ENCODE measurements at places on chromosomes 2 and 18. TPM values are rescaled to one million over a fixed set of nuclear protein-coding genes. Genes with fewer than 3 reads are reported as not detected.

The CSRNP3 gene
- polyA plus RNA-seq = 9.9 TPM

The TRIM43 gene
- 0.20 TPM for polyA plus RNA-seq

The SLC5A7 gene
- polyA plus RNA-seq = 0.83 TPM

The COPS7B gene
- polyA plus RNA-seq = 58.5 TPM

The STAMBP gene
- polyA plus RNA-seq = 57.6 TPM

GRCh38 chr2:69572641-69573040, 70.9 kb downstream of the AAK1 start:
- no peak for DNase-seq

DNA sequence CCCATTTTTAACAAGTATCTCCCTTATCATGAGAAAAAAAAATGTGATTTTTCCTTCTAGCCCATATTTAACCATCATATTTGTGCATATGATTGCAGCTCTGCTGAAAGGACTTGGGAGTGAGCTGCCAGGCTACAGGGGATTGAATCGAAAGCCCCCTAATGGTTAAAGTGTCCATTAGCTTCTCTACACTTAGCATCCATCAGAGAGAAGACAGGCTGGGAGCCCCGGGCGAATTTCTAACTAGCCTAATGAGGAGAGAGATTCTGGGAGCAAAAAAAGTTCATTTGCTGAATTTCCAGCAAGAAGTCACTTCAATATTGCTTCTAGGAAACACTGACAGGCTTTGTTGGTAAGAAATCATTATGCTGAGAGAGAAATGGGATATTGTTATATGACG, 848.8 kb downstream of the TDRD15 start:
- no peak for DNase-seq

- peak; percentile 35 for DNase-seq
These were observed 167.0 kb downstream of the NDUFA10 start for GRCh38 chr2:239858179-239858578.

DNA sequence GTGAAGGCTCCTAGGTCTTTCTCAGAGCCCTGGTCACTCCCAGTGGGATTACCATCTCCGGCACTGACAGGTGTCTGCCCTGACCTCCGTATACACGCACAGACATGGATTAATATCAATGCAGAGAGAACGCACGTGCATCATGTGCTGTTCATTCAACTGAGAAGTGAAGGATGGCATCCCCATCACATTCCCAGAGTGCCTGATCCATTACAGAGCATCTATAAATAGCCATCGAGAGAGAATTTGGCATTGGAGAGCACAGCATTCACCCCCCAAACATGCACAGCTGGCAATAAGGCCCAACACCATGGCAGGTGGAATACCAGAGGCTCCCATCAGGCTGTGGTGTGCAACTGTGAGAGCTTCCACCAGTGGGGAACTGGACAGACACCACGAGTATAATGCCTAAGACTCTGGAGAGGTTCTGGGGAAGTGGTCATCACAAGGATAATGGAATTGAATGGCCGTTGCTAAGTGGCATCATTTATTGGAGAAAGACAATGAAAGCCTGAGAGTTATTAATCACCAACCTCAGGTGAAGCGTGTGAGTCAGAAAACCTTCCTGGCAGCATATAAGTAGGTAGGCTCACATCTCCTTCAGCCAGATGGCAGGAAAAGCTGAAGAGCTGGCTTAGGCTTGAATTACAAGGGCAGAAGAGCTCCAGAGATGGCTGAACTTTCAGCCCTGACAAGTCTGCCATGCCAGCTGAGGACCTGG, 244.5 kb upstream of the ID2 start:
- DNase-seq = no peak

GRCh38 chr2:123915380-123915779, 109.7 kb upstream of the CNTNAP5 start:
- no peak for DNase-seq

- no peak for DNase-seq
These were observed 27.2 kb upstream of the FRZB start for GRCh38 chr2:182893666-182894065.

DNA sequence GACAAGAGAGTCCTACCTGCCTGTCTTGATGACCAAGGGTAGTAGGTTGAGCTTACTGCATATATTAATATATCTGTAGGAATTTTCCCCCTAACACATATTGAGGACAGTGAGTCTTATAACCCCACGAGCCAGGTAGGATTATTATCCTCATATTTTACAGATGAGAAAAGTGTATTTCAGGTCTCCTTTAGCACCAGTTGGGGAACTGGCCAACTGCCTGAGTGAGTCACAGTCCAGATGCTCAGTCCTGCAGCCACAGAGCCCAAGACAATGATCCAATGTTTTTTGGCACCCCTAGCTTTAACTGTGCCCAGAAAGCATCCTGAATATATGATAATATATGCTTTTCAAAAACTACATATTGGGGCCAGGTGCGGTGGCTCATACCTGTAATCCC, 30.8 kb upstream of the GLS start:
- no peak for DNase-seq

DNA sequence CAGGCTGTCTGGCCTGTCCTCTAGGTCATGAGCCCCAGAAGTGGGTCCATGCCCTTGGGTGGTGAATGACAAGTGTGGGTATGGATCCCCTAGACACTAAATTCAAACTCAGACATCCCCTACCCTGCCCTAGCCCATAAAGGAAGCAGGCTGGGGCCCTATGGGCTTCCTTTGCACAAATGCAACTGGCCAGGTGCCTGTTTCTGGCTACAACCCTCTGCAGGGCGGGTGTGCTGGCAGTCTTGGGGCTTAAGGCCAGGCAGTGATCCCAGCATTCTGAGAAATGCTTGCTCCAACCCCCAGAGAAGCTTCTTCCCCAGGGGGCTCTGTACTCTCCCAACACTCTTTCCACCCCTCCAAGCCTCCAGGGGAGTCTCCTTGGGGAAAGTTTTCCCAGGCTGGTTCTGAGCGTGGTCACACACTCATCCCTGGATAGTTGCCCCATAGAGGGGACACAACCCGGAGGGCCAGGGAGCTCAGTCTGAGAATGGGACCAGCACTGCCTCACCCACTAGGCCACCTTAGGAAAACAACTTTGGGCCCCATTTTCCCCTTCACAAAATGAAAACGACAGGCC, 16.6 kb upstream of the ASPRV1 start:
- no peak for DNase-seq

DNA sequence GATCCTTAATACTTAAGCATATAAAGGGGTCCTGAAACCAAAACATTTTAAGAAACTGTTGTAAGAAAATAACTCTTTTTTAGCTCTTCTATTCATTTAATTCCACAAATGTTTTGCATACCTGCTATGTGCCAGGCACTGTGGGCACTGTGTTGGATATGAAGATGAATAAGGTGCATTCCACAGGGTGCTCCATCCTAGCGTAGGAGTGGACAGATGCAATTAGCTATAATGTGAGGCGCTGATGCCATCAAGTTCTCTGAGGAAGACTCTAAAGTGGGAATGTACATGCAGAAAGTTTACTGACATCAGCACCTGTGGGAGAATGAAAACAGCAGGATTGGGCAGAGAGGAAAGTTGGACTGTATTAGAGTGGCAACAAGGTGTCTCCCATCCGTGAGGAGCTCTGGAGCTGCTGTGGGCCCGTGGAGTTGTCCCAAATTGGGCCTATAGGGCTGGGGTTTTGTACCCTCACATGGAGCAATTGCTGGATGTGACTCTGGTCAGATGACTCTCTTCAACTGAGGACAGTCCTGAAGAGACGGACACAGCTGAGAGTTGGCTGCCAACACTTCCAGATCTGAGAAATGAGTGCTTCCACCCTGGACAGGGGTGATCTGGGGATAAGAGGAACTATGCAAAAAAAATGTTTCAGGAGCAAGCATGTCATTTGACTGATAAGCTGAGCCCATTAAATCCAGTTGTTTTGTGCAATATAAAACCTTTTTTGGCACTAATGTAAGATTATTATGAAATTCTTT, 22.3 kb downstream of the CD8A start:
- no peak for DNase-seq

GRCh38 chr2:75194184-75194868, 5.0 kb downstream of the TACR1 start:
- DNase-seq = no peak

GRCh38 chr2:200376513-200377354, 70.2 kb downstream of the SPATS2L start:
- no peak for DNase-seq

DNA sequence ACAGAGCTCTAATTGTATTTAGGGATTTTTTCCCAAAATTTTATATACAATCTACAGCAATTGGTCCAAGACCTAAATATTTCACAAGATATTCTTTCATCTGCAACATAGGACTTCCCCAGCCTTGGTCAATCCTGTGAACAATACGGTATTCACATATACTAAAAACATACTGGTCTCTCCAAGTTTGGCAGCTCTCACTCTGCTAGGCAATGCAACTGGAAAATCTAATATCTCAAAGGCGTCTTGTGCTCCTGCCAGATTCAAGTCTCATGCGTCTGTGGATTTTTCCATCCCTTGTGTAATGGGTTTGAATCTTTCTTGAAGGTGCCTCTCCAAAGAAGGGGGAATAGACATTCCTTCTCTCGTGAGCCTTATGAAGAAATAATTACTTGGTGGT, 27.4 kb upstream of the MBOAT2 start:
- no peak for DNase-seq

Measured in renal cortex interstitium (tissue), 15 donors.